ENCODE measurements at places on chromosomes 2 and 18.

GRCh38 chr2:111944531-111945210 lies 46.3 kb downstream of the MERTK start:
- no peak for DNase-seq

DNA sequence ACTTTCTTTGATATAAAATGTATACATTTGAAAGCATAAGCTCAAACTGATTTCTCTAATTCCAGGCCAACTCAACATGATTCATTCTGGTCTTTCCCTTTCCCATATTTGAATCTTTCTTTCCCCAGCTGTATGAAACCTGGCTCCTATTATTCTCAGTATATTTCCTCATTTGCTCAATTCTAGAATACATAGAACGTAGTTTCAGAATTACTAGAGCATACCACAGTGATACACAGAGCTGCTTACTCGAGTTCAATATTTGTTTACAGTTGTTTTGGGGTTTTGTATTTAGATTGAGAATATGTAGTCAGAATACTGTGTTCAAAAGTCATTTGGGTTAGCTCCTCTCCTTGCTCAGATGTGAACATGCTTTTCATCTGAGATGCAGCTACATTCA lies 43.0 kb downstream of the TNFRSF11A start:
- no peak for DNase-seq

- no peak for DNase-seq
Observed at GRCh38 chr18:78503129-78503528, 476.5 kb upstream of the SALL3 start.

DNA sequence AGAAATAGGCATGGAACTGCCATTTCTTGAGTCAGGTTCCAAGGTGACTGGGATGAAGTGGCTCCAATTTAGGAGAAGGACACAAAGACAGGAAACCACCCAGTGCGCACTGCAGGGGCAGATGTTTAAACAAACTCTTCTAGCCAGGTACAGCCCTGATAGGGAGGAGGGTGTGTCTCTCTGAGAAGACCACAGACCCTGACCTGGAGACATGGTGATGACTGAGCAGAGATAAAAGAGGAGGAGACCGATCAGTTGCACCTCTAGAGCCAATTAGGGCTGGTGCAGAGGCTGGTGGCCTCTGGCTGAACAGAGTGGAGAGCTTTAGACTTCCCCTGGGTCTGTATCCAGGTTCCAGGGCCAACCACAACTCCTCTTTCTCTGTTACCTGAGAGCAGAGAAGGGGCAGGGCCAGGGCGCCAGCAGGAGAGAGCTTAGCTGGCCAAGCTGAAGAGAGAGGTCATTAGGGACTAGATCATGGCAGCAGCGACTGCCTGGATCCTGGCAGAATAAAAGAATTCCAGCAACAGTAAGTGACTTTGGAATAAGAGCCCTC lies 5.4 kb upstream of the SPOPL start:
- DNase-seq, result no peak

DNA sequence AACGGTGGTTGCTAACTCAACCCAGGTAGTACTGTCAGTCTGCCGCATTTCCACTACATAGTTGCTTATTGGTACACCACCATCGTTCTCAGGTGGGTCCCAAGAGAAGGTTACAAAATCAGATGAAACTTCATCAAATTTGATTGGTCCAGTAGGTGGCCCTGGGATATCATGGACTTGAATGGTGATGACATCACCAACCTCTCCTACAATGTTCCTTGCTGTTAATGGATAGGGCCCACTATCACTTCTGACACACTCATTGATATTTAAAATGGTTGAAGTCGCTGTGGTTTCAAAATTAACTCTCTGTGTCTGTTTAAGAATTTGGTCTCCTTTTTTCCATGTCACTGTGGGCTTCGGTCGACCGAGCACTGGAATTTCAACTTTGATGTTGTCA lies 94.5 kb downstream of the PLEKHA3 start:
- DNase-seq, result no peak

DNA sequence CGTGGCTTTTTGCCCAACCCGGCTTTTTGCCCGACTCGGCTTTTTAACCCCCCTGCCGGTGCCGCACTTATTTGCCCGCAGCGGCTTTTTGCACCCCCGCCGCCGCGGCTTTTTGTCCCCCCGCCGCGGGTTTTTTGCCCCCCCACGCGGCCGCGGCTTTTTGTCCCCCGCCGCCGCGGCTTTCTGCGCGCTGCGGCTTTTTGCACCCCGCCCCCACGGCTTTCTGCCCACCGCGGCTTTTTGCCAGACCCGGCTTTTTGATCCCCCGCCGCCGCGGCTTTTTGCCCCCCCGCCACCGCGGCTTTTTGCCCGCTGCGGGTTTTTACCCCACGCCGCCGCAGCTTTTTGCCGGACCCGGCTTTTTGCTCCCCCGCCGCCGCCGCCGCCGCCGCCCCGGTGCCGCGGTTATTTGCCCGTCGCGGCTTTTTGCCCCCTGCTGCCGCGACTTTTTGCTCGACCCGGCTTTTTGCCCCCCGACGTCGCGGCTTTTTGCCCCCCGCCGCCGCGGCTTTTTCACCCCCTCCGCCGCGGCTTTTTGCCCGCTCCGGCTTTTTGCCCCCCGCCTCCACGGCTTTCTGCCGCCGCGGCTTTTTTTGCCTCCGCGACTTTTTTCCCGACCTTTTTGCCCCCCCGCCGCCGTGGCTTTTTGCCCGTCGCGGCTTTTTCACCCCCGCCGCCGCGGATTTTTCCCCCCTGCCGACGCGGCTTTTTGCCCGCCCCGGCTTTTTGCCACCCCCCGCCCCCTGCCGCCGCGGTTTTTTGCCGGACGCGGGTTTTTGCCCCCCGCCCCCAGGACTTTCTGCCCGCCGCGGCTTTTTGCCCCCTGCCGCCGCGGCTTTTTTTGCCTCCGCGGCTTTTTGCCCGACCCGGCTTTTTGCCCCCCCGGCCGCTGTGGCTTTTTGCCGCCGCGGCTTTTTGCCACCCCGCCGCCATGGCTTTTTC lies 2786.5 kb downstream of the RPIA start:
- DNase-seq, result no peak

DNA sequence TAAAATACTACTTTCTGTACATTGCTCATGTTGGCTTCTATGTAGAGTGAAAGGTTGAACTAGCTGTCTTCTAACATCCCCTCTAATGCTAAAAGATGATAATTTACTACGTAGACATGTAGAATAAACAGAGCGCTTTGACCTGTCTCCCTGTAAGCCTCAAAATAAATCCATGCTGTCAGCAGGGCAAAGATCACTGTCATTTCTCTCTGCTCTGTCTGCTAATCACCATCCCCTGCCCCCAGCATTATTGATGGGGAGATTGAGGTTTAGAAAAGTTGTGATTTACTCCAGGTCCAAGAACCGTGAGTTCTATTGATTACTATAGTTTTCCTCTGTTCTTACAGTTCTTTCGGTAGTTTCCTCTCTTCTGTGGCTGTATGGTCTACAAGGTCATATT lies 39.0 kb upstream of the GRHL1 start:
- no peak for DNase-seq

DNA sequence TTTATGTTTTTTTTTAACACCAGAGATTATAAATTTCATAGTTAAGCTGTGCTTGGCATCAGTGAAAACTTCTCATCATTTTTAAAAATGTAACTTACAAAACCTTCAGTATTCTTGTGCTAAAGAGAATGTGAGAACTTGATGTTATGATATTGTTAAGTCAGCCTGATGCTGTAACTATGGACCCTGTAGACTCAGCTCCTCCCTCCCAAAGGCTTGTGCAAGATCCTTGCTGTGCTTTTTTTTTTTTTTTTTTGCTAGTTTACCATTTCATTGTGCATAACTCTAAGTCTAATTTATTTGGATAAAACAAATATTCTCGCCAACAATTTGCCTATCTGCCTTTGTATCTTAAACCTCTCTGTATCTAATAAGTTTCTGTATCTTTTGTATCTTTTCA lies 12.9 kb upstream of the TFPI start:
- no peak for DNase-seq

DNA sequence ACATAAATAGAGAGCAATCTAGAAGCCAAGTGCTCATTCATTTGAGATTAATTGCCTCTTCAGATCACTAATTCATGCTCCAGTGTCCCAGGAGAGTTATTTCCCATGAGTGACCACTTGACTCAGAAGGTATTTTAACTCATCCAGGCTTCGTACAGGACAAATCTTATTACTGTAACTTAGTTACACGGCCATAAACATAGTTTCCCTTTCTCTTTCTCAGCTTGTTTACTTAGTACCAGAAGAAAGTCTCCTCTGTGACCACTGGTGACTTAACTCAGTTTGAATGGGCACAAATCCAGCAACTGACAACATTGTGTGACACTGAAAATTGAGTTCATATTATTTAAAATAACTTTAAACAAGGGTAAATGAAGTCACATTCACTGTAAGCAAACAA lies 25.3 kb downstream of the MMADHC start:
- DNase-seq, result peak; percentile 10

DNA sequence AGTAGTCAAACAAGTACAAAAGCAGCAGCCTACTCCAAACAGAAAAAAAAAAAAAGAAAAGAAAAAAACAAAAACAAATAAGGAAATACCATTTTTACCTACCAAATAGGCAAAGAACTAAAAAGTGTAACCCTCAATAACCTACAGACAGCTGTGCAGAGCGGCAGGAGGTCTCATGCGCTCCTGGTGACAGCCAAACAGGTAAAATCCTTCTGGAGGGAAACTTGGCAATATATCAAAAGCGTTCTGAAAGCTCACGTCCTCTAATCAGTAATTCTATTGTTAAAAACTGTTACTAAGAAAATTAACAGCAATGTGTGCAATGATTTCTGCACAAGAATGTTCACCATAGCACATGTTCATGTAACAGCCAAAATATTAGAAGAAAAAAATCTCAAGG lies 105.6 kb downstream of the AFF3 start:
- DNase-seq, result no peak

GRCh38 chr2:105329561-105330495 lies at the start of gene TGFBRAP1:
Gene TGFBRAP1 (minus strand): TSS chr2:105329735. CDS start chr2:105308301, 21,434 bp downstream.
- peak; percentile 16 for DNase-seq

DNA sequence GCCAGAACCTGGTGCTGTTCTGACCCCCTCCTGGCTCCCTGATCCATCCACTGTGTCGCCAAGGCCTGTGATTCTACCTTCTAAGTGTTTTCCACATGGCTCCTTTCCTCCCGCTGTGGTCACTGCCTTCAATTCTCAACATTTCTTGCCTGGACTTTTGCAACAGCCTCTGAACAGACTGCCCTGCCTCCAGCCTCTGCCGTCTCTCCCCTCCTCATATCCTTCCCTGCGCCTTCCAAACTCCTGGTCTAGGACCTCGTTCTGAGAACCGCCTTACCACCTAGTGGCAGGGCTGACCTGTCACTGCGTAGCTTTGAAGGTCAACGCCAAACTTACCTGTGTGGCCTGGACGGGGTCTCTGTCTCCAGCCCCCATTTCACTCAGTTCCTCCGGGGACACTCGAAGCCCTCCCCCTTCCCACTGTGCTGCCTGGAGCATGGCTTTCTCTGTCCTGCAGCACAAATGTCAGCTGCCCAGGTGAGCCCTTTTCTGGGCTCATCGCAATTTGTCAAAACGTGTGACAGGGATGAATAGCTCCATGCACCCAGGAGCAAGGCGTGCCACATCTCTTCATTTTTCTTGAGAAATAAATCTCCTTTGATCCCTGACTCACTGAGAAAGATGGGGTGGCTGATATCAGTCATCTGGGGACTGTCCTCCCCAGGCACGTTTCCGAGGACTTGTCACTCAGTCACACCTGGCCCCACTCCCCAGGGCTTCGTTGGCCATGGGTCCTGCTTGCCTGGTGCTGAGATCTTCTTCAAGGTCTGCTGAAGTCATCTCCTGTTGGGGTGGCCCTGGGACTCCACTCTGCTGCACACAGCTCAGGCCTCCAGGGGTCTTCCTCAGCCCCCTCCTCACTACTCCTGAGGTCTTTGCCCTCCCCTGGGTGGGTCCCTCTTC lies 46.7 kb downstream of the LDLRAD4 start:
- DNase-seq, result no peak

DNA sequence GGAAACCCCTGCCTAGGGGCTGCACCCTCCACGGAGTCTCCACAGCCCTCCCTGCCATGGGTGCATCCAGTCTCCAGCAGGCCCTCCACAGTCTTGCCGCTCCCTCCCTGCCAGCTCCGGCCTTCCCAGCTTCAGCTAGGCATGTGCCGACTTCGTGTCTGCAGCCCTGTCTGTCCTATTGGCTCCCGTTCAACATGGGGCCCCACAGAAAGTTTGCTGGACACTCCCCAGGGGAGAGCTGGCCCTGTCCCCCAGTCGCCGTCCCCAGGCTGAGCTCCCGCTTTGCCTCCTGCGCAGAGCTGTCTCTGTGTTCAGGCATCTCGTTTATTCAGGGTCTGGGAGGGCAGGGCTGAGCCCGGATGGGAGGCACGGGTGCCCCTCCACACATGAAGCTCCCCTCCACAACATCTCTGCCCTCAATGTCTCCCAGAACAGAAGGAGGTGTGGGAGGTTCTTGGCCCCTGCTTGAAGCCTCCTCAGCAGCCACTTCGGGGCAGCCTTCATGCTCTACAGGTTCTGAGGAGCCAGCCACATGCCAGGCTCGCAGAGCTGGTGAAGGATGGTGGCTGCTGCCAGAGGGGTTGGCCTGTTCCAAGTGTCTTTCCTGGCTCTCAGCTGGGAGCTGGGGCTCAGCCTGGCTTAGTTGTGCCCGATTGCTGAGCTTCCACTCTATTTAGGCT lies 120.1 kb upstream of the PXDN start:
- no peak for DNase-seq

DNA sequence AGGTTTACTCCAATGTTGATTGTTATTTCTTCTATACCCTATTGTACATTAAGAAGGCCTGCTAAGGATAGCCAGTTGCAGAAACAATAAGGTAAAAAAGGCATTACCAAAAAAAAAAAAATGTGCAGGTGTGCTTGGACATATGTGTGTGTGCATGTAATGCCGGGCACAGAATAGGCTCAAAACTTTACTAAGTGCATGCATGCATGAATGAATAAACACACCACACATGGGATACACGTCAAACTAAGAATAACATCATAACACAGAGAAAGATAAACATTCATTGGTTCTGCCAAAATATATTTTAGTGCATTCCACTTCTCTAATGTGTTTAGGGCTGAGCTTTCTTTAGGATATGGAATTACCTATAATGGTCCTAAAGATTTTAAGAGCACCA lies 298.2 kb downstream of the TCF4 start:
- no peak for DNase-seq

DNA sequence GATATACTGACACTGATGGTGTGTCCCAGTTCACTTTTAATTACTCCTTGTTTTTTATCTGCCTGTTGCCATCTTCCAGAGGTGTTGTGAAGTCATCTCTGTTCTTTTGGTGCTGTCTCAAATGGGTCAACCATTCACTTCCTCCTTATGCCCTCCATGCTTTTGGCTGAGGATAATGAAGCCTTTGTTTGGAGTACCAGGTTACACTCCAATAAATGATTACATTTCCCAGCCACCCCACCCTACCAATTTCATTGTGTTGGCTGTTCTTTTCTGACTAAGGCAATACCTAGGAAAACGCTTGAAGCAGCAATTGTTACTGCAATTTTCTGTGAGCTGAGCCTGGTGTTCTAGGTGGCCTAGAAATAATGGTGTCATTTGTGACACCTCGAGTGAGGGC lies 29.8 kb upstream of the ACTG2 start:
- no peak for DNase-seq

DNA sequence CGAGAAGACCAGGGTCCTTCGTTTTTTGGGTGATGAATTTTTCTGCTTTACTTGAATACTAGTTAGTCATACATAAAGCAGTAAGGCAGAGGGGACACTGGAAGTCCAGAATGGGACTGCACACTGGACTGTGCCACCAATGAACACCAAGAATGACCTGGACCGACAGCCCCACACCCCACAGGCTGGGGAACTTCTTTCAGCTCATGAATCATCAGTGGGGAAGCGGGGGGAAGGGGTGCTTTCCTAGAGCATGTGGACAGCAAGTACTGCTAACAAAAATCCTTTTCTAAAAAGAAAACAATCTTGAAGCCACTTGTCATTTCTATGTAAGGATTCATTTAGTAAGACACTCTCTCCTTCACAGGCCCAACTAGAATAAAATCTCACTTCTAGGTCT lies 86.0 kb downstream of the DTNB start:
- DNase-seq, result no peak
